ENCODE measurements at places on chromosomes 5 and 9.

GRCh38 chr5:78574731-78575161 is 73.8 kb downstream of the LHFPL2 start:
- no peak for DNase-seq

DNA sequence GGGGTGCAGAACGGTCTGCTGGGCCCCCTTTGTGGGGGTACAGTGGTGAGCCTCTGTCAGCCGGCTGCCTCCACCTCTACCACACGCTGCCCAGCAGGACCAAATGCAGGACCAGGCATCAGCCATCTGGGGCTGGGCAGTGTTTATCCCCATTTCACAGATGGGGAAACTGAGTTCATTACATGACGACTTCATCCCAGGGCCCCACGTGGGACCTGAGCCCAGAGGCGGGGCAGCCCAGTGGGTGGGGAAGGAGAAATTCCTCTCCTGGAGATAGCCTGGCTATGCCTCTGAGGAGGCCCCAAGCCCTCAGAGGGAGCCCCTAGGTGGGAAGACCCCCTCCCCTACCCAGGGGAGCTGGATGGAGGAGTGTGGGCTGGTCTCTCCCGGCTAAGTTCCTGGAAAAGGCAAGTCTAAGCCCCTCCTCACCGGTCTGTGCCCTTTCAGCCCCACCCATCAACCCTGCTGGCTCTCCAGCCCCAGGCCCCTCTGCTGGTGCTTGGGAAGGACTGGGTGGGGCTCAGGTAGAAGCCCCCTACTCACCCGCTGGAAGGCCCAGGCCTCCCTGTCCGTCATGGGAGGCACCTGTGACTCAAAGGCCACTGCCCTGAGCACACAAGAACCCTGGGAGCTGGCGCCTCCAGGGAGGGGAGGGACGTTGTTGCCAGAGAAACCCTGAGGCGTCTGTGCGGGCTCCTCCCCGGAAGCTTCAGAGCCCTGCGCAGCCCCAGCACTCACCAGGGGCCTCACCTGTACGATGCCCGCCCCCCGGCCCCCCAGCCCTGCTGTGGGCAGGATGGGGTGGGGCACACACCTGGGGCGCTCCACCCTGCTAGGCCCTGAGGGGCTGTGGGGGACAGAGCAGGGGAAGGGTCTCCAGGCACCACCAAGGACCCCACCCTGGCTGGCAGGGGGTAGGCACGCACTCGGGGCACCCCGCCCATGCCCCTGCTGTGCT is 7.4 kb upstream of the CCDC187 start:
- DNase-seq: no peak

GRCh38 chr9:127558581-127559246 is 53.4 kb upstream of the STXBP1 start:
- DNase-seq: no peak

GRCh38 chr5:87121304-87122150 is 146.2 kb upstream of the RASA1 start:
- peak; percentile 10 for DNase-seq

DNA sequence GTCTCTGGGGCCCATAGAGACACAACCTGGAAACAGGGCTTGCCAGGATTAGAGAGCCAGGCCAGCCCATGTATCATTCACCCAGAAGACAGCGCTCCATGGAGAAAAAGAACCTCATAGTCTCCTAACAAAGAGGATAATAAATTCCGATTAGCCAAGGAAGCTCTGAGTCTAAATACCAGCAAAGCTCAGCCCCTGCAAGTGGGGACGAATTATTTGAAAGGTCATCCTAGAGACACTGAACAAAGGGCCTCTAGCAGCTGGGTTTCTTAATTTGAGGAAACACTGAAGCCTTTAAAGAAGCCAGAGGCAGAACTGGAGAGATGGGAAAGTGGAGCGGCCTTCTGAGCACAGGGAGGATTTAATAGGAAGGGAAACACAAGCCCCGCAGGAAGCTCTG is 287.1 kb upstream of the ZNF462 start:
- no peak for DNase-seq

DNA sequence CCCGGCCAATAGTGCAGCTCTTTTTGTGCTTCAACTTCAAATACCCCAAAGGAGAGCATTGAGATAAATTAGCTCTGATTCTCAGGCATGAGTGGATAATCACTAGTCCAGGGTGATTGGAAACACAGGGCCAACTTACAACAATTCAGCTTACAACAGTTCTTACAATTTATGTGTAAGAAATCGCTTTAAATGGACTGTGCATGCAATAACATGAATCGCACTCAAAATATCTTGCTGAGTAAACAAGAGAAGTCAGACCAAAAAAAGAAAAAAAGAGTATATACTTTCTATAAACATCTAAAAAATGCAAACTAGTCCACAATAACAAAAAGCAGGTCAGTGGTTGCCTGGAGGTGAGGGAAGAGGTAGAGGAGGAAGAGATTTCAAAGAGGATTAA is 150.6 kb upstream of the EDIL3 start:
- no peak for DNase-seq

- DNase-seq: no peak
These were observed 131.7 kb upstream of the GDNF start for GRCh38 chr5:37971483-37972024.

DNA sequence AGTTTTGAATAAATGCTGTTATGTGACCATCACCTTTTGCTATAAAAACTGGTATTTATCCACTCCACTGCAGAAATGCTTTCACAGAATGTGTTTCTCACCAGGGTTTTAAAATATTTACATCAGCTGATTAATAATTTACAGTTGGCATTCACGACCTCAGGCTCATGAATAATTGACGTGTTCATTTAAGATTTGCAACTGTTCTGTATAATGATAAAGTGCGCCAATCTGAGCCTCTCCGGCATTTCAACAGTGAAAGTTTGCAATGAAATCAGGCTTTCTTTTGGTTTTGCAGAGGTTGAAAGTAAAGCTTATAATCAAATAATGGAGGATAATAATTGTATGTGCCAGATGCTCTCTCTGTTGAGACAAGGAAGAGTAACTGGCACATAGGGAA is 434.9 kb downstream of the ICE1 start:
- no peak for DNase-seq

DNA sequence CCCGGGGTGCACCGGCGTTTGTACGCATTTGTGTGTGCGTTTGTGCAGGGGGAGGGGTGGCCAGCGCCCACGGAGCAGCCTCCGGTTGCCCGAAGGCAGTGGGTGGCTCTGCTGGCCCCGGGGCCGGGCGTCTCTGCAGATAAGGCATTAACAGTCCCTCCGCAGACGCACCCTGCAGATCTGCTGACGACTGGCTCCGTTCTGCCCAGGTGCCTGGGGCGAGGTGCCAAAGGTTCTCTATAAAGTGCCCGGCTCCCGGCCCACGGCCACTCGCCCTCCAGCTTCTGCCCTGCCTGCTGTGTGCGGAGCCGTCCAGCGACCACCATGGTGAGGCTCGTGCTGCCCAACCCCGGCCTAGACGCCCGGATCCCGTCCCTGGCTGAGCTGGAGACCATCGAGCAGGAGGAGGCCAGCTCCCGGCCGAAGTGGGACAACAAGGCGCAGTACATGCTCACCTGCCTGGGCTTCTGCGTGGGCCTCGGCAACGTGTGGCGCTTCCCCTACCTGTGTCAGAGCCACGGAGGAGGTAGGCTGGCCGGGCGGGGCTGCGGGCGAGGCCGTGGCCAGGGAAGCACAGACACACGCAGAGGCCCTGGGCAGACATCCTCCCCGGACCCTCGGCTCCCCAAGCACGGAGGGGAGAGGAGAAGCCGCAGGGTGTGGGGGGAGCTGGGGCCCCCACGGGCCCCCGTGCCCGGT is at the start of gene SLC6A19:
Gene SLC6A19, plus strand, starts transcription at position 269 of the 699 bp plus-strand sequence. Its CDS starts 56 bp downstream, at position 325.
- DNase-seq: no peak

DNA sequence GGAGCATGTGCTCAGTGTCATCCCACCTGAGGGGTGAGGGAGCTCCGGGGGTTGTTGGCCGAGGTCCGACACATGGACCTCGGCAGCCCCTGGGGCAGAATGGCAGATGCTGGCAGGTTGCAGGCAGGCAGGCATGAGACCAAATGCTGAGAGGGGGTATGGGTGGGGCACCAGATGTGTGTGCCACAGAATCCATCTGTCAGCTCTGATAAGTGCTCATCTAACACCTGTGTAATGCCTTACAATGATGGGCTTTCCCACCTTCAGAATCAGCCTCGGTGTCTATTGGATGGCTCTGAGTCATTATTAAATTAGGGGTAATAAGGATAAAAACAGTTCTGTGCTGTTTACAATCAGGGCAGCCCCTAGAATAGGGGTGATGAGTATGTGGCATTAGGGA is 73.1 kb upstream of the SAP30L start:
- DNase-seq: no peak

GRCh38 chr9:114025760-114026159 is 52.3 kb downstream of the AMBP start:
- no peak for DNase-seq

DNA sequence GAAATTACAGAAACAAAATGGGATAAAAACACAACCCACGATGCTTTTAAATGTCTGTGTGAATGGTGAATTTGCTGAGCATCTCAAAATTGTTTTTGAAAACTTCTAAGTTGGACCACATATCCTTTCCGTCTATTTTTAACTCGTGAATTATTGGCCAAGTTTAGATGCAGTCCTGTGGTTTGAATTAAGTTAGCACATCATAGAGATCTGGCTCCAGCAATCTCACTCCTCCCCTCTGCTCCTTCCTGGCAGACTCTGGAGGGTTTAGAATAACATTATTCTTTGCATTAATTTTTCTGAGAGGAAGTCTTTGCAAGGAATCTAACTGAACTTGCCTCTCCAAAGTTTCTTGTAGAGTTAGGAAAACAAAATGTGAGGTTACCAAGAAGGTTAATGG is 14.5 kb upstream of the ANKRD55 start:
- no peak for DNase-seq

DNA sequence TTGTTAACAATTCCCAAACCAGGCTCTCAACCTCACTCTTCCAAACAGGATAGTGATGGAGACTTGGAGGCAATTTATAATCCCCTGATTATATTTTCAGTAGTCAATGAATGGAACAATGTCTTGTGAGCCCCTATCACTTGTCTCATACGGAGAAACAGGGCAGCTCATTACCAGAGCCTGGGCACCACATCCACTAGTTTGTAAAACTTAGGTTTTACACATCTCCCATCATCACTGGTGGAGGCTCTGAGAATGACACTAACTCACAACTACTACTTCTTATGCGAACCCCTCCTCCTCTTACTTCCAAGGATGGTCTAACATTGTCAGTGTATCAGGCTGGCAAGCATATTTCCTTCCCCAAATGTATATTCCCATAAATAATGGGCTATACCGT is 253.7 kb downstream of the EPB41L4A start:
- no peak for DNase-seq

GRCh38 chr9:134435550-134436378 is 109.5 kb downstream of the RXRA start:
- no peak for DNase-seq

GRCh38 chr9:4164356-4164755 is 135.5 kb downstream of the GLIS3 start:
- DNase-seq: no peak

DNA sequence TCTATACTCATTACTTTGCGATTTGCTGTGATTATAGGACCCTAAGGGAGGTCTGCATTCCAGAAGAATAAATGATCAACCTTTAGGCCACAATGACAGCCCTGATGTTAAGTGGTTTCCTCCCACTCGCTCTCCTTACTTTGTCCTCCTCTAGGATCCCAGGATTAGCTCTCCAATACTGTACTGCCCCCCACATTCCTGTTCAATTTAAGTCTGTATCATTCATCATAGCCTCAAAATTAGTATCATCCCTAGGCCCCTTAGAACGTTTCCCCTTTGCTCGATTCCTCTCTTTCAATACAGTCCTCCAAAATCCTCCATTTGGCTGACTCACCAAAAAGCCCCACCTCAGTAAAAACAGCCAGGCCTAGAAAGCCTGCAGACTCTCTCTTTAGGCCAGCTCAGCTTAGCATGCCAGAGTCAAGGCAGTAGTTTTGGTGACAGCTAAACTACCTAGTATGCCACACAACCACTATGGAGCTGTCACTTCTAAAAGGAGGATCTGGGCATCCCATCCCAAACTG is 24.4 kb downstream of the RNF145 start:
- DNase-seq: no peak
